Heart right ventricle (tissue), 16 donors: ENCODE measurements at places on chromosomes 16 and 17. TPM values are rescaled to one million over a fixed set of nuclear protein-coding genes. Genes with fewer than 3 reads are reported as not detected.

GRCh38 chr17:74204474-74204873 is 996 bp downstream of the RPL38 start:
- no peak for DNase-seq

DNA sequence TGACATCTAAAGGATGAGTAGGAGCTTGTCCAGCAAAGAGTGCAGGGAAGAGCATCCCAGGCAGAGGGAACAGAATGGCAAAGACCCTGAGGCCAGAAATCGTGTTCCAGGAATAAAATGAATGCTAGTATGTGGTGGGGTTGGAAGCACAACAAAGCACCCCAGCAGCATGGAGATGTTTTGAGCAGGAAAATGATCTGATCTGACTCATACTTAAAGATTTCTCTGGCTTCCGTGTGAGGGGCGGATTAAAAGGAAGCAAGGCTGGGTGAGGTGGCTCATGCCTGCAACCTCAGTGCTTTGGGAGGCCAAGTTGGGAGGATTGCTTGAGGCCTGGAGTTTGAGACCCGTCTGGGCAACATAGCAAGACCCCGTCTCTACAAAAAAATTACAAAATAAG is 2.3 kb downstream of the SLC5A11 start:
- no peak for DNase-seq

- no peak for DNase-seq
Measured at GRCh38 chr16:68642436-68643101, 2.5 kb upstream of the CDH3 start.

Gene KLHL10
- 0.01 TPM for polyA plus RNA-seq

Gene RNF112
- polyA plus RNA-seq, result 4.4 TPM

Gene HBA1
- polyA plus RNA-seq, result 27.1 TPM
